ENCODE measurements at places on chromosomes 16 and 17. TPM values are rescaled to one million over a fixed set of nuclear protein-coding genes. Genes with fewer than 3 reads are reported as not detected.

- no peak for DNase-seq
Observed at GRCh38 chr17:74149597-74150427, 53.7 kb upstream of the RPL38 start.

DNA sequence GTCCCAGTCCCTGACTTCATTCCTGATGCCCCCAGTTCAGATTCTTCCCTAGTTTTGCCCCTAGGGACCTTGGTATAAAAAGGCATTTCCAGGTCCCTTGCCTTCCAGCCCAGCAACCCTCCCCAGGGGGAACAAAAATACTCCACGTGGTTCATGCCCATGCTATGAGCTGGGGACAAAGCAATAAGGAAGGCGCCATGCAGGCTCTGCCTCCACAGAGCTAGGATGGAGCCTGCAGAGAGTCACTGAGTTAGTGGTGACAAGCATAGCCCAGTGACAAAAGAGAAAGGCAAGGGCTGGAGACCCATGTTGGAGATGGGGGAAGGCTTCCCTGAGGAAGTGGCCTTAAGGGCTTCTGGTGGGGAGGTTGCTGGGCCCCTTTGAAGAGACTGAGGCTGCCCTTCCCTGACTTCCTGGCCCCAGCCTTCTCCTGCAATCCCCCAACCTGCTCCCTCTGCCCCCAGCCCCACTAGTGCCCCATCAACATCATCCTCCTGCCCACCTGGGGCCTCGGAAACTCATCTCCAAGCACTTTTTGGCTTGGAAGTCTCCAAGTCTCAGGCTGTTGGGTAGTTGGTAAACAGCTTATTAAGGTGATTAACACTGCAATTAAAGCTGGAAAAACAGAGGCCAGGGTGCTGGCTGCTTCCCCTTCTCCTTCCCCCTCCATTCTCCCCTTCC lies 9.6 kb downstream of the DLX3 start:
- DNase-seq = no peak

DNA sequence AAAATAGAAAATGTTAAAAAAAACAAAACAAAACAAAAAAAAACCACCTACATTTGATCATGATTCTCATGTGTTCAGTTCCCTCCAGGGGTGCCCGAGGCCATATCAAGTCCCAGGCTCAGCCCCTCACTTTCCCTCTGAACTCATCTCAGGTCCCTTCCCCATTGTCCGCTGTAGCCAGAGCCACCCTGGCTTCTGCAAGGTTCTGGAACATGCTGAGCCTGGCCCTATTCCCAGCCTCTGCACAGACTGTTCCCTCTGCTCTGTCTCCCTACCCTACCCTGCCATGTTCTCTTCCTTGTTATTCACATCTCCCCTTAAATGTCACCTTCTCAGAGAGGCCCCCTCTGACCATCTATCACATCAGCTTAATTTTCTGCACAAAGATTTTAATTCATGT lies 46.9 kb downstream of the TK2 start:
- peak; percentile 64 for DNase-seq

DNA sequence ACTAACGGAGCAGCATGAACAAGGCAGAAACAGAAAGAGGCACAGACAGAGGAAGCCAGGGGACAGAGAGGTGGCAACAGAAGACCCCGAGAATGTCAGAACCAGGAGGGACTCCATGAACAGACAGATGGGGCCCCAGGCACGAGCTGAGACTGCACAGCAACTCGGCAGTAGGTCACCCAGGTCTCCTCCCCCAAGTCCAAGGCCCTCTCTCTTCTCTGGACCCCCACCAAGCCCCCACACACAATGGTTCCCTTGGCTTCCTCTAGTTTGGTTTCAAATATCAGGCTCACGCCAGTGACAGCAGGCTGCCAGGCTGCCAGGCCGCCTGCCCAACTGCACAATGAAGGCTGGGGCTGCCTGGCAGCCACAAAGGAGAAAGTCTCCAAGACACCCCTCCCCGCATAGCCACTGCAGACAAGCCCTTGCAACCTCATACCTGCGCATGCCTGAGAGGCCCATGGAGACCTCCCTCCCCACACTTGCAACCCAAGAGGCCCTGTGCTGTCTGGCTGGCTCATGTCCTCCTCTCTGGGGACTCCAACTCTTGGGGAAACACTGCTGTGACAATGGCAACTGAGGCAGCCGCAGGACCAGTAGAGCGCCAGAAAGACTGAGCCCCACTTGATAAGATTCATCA lies 54.8 kb downstream of the PIMREG start:
- no peak for DNase-seq

GRCh38 chr16:3129137-3130131 lies 5.4 kb upstream of the ZNF213 start:
- DNase-seq = peak; percentile 66

DNA sequence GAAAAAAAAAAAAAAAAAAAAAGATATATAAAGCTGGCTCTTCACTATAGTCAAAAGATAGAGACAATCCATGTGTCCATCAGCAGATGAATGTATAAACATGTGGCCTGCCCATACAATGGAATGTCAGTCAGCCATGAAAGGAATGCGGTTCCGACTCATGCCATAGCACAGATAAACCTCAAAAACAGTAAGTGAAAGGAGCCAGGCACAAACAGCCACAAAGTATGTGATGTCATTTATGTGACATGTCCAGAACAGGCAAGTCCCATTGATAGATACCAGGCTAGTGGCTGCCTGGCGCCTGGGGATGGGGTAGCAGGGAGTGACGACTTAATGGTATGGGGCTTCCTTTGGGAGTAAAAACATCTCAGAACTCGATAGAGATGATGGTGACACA lies 155.7 kb downstream of the CMIP start:
- no peak for DNase-seq

DNA sequence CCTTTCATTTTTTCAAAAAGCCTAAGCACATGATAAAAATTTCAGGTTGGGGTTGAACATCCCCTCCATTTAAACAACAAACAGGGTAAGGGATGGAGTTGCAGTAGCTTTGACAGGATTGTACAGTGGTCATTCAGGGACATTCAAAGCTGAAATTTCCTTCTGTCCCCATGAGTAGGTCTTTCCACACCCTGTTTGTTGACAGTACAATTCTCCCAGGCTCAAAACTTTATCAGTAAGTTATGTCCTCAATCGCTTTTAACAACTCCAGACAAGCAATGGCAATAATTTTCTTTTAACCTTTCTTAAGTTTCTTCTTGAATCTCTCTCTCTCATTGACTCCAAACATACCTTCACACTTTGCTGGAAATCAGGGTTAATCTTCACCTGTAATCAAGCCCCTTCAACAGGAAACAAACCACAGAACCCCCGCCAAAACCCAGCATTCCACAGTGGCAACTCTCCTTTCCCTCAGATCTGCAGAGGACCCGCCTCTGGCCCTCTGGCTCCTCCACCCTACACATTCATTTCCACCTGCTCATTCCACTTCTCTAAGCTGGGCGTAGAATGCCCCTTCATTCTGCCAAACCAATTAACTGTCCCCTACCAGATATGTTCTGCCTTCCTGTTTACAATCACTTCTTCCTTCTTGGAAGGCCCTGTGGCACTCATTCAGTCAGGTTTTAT lies 20.7 kb downstream of the TXNDC11 start:
- DNase-seq = no peak

- DNase-seq = no peak
Observed at GRCh38 chr17:61443475-61443882, 8.7 kb upstream of the TBX4 start.

DNA sequence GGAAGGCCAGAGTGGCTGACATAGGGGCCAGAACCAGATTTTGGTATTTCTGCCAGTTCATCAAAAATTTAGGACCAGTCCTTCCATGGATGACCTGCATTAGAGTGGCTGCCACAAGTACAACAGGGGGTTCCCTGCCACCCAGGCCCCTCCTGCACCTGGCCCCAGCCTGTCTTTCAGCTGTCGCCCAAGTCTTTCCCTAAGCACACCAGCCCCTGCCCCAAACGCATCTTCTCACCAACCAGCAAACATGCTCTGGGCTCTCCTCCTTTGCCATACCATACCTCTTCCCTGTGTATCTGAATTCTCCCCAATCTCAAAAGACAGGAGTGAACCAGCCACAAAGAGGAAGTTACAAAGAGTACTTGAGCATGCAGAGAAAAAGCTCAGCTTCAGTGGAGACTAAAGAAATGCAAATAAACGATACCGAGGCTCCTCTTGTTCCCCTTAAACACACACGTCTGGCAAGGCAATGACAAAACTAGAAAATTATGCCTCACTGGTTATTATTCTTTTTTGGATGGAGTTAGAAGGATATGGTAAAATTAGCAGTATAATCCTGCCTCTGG lies 130.6 kb downstream of the DYNLRB2 start:
- DNase-seq = no peak

- DNase-seq = no peak
Observed at GRCh38 chr16:54808890-54809289, 121.8 kb upstream of the IRX5 start.

DNA sequence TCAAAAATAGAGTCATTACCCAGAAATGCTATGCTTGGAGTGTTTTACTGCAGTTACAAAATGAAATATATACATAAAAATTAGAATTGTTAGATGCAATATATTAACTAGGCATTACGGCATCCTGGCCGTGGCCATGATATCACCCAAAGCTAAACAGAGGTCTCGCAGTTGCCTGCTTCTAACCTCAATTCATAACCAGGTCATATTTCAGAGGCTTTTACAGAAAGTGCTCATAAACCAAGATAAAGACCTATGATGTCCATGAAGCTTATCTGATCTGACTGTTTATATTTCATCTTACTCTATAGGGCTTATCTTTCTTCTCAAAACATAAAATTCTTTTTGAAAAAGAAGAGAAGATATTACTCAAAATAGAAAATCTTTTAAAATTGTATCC lies 664.5 kb upstream of the SALL1 start:
- DNase-seq = no peak

DNA sequence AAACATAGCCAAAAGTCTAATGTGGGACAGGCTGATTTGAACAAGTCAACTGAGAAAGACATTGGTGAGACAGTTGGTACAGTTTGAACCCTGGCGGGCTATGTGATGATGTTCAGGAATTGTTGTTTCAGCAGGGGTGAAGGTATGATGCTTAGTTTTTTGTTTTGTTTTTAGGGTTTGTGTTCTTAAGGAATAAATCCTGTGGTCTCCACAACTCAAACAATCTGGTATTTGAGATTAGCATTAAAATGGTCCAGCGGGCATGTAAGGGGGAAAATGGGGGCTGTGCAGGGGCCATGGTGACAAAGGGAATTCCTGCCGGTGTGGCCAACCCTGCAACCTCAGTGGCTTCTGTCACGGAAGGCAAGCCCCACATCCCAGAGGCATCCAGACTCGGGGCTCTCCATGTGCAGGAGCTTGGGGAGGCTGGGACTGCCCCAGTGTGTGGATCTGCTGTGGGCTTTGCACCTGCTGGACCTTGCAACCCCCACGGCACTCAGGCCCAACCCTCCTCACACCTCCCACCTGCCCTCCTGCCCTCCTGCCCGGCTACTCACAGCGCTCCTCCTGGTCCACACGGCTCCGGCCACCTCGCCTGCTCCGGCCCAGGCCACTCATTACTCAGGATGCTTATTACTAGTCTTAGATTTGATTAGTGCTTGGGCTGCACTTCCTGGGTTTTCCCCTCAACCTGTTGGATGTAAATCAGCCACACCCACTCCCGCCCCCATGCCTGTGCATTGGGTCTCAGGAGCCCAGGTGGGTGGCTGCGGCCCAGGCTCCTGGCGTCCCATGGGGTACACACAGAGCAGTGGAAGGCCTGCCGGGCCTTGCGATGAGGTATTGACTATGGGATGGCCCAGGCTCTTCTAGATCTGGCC lies at the start of gene TNFRSF13B:
TNFRSF13B (minus strand) TSS at position 661 of the 881 bp plus-strand sequence; CDS start at position 618, 43 bp downstream.
- no peak for DNase-seq

GRCh38 chr17:66691644-66692420 lies 143.1 kb upstream of the CACNG5 start:
- DNase-seq = no peak

DNA sequence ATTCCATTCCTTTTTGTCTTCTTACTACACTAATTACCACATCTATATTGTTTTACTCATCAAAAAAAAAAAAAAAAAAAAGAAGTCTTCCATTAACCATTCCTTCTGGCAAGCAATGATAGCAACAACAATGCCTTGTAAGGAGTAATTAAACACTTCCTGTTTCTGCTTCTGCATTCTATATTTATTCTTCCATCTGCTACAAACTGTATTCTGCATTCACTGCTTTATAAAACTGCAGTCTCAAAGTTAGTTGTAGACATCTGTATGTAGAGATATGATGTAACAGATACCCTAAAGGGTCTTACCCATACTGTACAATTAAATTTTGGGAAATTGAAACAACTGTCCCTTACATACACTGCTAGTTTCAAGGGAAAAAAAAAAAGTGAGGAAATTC lies 28.7 kb upstream of the ABCA6 start:
- no peak for DNase-seq

Gene HLF
- total RNA-seq = 86.5 TPM

Gene C16orf96
- total RNA-seq = 1.3 TPM

Gene CD79B
- 0.92 TPM for total RNA-seq

Measured in dorsolateral prefrontal cortex (tissue), 122 donors.